ENCODE measurements at places on chromosomes 7 and 10.

DNA sequence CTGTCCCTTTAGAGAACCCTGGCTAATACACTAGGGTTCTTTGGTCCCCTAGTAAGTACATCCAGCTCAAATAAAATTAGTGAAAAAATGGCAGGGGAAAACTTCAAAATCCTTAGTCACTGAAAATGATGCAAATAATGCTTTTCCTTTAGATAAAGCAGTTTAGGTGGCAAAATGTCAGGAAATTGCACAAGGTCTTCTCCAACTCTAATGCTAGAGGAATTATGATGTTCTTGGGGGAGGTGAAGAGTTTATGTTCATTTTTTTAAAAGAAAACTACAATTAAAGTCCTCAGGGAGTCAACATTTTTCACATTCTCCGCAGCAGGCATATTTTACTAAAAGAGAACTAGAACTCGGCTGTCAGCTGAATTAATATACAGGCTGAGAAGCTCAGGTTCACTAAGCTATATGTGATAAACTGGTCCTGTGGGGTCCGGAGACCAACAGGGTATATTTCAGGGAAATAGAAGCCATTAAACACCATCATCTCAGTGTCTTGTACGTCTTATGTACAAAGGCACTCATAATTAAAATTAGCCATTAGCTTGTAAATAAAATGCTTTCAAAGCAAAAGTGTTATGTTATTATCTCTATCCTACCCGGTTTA, 1164.7 kb upstream of the AUTS2 start:
- DNase-seq: no peak

DNA sequence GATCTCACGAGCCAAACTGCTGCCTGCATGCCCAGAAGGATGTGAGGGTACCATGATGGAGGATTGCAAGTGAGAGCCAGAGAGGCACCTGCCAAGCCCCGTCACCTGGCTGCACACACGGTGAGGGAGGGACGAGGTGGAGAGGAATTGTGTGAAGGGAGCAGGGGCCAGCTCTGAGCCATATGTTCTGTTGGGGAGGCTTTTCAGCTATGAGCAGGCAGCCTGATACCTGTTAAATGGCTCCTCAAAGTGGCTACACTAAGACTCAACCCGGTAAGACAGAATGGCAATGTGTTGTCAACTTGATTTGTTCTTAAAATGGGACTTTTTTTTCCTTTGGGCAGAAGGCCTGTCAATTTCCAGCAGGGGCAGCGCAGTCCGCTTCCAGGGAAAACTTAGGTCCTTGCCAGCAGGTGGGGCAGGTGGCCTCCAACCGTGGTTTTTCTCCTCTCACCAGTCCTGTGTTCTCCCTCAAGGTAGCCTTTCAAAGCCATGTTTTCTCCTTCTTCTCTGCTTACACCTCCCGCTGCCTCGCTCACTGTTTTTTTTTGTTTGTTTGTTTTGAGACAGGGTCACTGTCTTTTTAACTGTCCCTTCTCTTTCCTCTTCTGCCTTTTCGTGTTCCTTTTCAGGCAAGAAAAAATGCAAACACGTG, 57.7 kb upstream of the ZNRF2 start:
- no peak for DNase-seq

- no peak for DNase-seq
Observed at GRCh38 chr10:45555795-45556194, 116.8 kb downstream of the ZFAND4 start.

GRCh38 chr7:151686016-151686766, 166.5 kb upstream of the RHEB start:
- no peak for DNase-seq

GRCh38 chr10:73647211-73647874, 6.1 kb upstream of the MYOZ1 start:
- DNase-seq: no peak

GRCh38 chr7:97018126-97018601, 6.5 kb downstream of the DLX5 start:
- DNase-seq: no peak

DNA sequence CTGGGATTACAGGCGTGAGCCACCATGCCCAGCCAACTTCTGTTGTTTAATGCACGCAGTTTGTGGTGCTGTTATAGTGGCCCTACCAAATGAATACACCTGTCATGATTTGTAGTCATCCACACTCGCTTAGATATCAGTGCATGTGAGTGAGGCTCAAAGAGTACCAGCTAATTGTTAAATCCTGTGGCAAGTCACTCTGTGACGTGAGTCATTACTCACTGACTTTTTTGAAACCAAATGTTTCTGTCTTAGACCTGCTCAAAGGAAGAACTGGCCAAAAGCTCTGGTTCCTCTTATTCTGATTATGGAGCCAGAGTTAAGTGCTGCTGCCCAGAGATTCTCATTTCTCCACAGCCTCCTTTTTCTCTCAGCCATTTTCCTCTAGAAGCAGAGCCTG, 109.4 kb downstream of the PRKAG2 start:
- no peak for DNase-seq

- no peak for DNase-seq
Observed at GRCh38 chr10:69538461-69538860, 34.8 kb downstream of the NEUROG3 start.

DNA sequence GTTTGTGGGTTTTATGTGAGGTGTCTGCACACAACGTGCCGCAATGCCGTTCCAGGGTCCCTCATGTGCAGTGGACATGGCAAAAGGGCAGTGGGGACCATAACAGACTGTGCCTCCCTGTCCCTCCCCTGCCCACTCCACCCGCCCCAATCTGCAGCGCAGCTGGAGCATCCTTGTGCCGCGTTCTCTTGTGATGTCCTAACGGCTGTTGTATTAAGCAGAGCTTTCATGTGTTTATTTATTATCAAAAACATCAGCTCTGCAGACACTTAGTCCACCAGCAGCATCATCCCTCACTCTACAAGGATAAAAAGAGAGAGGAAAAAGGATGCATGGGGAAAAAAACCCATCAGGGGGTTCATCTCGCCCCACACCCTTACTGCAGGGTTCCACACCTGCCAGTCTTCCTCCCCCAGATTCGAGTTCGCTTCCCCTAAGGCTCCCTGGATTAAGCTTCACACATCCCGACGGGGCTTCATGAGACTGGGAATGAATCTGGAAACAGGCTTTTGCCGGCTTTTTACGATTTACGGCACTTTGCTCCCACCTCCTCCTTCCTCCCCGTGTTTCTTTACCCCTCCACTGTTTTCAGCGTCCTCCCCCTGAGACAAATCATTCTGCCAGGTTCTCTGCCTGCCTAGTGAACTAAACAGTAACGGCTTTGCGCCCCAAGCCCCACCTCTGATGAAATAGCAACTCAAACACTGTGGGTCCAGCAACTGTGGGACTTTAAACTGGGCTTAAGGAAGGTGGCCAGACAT, 301.4 kb downstream of the CAMK1D start:
- DNase-seq: no peak

GRCh38 chr7:132197772-132198171, 378.5 kb downstream of the PLXNA4 start:
- no peak for DNase-seq

GRCh38 chr10:61099756-61100155, 155.8 kb upstream of the RHOBTB1 start:
- no peak for DNase-seq

- no peak for DNase-seq
Observed at GRCh38 chr7:121082400-121083101, 94.0 kb downstream of the CPED1 start.

DNA sequence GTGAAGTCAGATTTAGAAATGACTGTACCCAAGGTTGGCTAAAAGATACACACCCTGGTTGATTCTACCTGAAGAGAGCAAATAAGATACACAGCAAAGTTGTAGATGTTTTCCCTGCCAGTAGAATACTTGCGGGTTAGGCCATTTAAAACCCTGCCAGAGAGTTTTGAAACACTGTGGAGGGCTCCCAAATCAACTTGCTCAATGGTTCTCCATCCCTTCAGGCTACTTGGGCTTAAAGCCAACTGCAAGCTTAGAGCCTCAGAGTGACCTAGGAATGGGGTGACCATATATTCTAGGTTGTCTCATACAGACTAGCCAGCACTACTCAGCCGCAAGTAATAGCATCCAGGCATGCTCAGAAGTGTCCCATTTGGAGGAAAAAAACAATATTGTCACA, 10.0 kb downstream of the CAV1 start:
- no peak for DNase-seq

- no peak for DNase-seq
Observed at GRCh38 chr10:67079126-67079525, 153.3 kb downstream of the LRRTM3 start.

DNA sequence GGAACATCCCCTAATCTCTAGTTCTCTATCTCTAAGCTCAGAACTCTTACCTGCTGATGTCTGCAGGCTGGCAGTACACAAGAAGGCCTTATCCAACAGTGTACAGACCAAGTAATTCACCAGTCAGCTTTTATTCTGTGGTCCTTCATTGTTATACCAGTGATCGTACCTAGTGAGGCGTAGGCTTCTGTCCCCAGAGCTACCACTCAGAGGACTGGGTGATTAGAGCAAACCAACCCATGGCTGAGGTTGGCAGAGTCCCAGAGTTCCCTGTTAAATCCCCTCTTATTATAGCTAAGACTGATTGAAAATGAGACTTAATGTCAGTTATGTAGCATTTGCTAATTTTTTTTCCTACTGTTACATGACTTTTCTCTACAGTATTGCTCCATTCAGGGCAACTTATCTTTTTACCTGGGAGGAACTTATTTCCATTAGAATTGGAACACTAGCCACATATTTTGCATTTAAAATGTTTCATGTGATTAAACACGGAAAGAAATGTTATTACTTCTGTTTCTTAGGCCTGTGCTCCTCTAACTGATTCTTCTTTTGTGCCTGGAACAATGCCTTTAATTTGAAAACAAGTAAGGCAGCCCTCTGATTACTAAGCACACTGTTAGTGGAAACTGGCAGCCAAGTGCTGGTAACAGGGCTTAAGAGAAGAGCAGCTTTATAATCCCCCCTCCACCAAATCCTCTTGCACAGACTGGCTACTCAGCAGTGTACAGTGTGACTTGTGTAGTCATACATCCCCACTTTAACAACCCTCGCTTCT, 127.2 kb downstream of the LRRC4 start:
- DNase-seq: no peak

DNA sequence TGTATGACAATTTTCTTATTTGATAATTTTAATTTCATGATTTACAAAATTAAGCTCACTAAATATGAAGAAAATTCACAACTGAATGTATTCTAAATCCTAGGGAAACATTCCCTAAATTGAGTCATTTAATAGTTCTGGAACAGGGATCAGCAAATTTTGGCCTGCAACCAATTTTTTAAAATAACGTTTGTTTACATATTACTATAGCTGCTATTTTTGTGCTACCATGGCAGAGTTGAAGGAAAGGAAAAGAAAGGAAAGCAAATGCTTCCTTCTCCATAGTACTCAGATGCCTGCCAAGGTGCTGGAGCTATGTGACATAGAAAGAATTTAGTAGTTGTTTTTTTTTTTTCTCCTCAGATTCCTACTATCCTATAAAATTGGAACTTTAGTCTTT, 1307.7 kb upstream of the LRRTM3 start:
- DNase-seq: no peak
